ENCODE measurements at places on chromosomes 3 and 15. TPM values are rescaled to one million over a fixed set of nuclear protein-coding genes. Genes with fewer than 3 reads are reported as not detected.

MESP2 gene
- 1.7 TPM for total RNA-seq

SAMMSON gene
- total RNA-seq = not detected

MFAP1 gene
- total RNA-seq = 20.7 TPM

C3orf85 gene
- total RNA-seq = not detected

POLQ gene
- 2.3 TPM for total RNA-seq

DHX30 gene
- 46.8 TPM for total RNA-seq

GHSR gene
- total RNA-seq = not detected

LRRC31 gene
- total RNA-seq = not detected

VIPR1 gene
- 1.5 TPM for total RNA-seq

SERPINI1 gene
- total RNA-seq = 2.2 TPM

ROBO2 gene
- under 0.01 TPM for total RNA-seq

PLCL2 gene
- 1.1 TPM for total RNA-seq

SLC38A3 gene
- total RNA-seq = not detected

PKM gene
- total RNA-seq = 1,984 TPM

ZCWPW2 gene
- total RNA-seq = 0.23 TPM

PRICKLE2 gene
- 8.4 TPM for total RNA-seq
